ENCODE measurements at places on chromosomes 6 and 20.

DNA sequence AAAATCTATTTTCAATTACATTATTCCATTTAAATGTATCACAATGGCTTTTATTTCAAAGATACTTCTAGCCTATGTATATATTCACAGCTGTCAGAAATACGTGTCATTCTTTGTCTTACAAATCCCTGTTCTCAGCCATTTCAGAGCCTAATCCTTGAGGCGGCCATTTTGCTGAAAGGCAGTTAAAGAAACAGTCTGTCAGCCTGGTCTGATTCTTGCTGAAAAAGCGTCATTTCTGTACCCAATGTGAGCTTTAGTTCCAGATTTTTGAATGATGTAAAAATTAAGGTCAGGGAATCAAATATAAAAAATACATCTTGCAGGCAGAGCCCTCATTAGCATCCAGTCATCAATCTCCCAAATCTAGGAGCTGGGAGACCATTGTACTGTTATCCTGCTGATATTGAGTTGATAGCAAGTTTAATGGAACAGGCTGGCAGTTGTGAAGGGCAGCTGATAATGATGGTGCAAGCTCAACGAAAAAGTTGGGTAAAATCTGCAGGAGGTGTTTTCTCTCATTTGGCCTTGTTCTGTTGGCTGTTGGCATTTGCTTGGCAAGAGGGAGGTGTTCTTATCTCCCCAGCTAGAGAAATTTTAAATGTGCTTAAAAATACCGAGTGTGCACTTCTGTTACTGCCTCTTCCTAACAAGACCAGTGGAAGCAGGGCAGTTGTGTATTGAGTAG lies 314.8 kb downstream of the SOX4 start:
- DNase-seq, result no peak

GRCh38 chr20:53660078-53660909 lies 66.7 kb upstream of the ZNF217 start:
- DNase-seq, result peak; percentile 24

DNA sequence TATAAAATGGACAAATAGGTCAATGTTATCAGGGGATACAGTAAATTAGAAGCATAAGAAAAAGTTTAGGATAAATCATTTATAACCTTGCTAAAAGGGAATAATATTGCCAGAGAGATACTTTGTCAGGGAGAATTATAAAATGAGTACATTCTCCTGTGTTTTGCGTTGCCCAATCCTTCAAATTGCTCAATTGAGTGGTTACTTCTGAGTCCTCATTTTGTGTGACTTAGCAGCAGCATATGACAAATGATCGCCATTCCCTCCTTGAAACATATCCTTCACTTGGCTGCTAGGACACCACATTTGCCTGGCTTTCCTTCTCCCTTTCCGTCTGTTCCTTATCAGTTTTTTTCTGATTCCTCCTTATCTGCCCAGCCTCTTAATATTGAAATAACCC lies 106.7 kb upstream of the FLRT3 start:
- DNase-seq, result no peak

DNA sequence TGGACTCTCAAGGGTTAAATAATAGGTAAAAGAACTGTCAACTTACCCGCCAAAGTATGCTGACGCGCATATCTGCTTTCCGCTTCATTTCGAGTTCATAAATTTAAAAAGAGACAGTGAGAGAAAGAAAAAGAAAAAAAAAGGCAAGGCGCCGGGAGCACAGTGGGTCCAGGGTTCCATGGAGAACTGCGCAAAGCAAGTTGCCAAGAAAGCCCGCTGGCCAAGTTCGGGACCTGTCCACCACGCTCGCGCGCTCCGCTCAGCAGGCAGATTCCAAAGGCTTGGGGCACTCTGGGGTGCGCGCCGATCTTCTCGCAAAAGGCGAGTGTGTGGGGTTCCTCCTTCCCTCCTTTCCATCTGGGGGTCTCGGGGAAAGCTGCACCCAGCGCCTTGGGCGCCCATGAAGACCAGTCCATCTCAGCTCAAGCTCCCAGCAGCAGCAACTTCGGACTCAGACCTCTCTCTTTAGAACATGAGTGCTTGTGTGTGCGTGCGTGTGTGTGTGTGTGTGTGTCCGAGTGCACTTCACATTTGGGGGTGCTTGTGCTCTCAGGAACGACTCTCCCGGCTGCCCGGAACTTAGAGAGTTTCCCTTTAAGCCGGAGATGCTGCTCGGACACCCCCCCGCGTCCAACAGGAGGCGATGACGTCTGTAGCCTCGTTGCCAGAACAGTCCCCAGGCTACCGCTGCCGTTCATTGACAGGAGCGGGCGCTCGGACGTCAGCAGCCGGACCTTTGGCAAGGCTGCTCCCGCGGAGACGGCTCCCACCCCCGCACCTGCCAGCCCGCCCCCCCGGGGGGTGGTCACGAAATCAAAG lies 180.0 kb downstream of the TBXT start:
- no peak for DNase-seq

GRCh38 chr20:59121714-59122565 lies 41.7 kb upstream of the ZNF831 start:
- peak; percentile 71 for DNase-seq

DNA sequence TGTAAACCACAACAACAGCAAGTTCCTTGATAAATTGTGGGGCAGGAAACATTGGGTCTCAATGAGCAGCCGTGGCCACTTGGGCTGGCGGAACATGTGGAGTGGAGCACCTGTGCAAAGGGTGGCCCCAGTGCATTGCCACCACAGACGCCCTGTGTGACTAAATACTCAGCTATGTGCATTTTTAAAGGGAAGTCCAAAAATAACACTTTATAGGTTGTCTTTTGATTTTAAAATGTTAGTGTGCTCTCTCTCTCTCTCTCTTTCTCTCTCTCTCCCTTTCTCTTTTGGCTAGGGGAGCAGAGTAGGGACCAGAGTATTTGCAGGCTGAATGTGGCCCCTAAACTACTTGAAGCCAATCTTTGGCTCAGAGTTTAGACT lies 236.3 kb downstream of the BCAS1 start:
- no peak for DNase-seq

- no peak for DNase-seq
Measured at GRCh38 chr6:33661106-33661838, 40.1 kb downstream of the ITPR3 start.

DNA sequence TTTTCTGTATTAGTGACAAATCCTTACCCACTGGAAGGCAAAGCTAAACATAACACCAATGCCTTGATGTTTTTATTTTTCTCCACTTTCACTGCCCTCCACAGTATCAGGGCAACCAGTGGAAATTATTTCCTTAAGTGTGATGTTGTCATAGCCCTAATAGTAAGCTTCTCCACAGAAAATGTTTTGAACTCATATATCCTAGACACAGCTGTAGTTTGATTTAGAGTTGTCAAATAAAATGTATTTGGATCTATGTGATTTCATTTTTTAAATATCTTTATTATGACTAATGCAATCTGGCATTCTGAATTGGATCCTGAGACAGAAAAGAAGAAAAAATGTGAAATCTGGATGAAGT lies 70.9 kb upstream of the UFL1 start:
- DNase-seq, result no peak

DNA sequence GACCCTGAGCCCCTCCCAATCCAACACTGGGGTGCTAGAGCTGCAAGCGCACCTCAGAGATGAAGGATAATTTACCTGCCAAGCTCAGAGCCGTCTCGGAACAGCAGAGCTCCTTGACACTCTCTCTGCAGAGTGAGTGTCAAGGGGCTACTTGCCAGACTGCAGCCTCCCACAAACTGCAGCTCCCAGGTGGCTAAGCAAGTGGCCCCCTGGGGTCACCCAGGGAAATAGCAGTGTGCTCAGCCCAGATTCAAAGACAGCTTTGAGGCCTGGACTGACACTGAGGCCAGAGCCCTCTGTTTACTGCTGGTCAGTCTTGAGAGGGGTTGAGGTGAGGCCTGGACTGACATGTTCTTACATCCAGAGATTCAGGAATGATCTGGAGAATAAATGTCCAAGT lies 46.0 kb upstream of the GJA1 start:
- DNase-seq, result no peak

GRCh38 chr20:31475472-31476293 lies 595 bp downstream of the REM1 start:
- DNase-seq, result no peak

DNA sequence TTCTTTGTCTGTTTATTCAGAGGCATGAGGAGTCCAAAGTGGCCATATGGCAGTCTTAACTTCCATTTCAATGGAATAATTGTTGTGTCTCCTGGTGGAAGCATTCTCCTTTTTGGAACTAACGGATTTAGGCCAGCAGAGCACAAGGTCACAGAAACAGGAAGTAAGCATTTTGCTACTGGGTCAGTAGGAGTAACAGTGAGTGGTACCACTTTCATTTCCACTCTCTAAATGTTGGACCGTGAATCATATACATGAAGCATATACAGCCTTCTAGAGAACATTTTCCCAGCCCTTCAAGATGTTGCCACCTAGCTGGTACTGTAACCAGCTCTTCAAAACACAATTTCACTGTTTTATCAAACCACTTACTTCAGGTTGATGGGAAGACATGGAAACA lies 182.8 kb downstream of the EYS start:
- DNase-seq, result no peak

DNA sequence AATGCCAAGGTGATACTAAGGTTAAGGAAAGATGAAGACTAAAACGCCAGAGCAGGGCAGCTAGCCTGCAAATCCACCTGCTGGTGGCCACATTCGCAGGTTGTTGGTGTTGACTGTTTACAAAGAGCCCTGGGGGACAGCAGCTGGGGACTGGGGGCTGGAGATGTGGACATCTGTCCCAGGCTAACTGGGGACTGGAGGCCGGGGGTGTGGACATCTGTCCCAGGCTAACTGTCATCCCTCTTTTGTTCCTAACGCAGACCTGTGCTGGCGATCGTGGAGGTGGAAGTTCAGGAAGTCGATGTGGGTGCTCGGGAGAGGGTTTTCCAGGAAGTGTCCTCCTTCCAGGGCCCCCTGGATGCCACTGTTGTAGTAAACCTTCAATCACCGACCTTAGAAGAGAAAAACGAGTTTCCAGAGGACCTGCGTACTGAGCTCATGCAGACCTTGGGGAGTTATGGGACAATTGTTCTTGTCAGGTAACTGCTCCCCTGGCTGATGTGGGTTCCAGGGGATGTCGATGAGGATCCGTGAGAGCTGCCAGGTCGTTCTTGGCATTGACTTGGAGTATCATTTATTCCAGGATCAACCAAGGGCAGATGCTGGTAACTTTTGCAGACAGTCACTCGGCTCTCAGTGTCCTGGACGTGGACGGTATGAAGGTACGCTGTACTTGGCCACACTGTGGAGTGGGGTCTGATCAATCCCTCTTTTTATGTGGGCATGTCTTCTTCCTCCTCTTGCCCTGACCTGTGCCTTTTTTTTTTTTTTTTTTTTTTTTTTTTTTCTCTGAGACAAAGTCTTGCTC lies 87.0 kb downstream of the SERAC1 start:
- no peak for DNase-seq

DNA sequence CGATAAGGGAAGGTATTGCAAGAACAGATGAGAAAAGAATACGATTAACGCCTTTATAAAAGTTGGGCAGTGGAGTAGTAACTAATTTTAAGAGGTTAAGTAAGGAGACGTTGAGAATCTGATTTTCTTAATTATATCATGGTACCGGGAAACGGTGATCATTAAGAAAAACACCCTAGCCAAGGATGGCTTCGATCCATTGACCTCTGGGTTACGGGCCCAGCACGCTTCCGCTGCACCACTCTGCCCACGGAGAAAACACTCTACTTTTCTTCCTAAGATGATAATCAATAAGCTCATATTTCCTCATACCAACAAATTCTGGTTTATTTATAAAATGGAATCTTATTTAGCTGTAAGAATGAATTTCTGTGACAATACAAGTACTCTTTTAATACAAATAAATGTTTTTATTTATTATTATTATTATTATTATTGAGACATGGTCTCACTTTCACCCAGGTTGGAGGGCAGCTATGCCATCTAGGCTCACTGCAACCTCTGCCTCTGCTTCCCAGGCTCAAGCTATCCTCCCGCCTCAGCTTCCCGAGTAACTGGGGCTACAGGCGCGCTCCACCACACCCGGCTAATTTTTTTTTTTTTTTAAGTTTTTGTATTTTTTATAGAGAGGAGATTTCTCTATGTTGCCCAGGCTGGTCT lies 8.3 kb downstream of the POM121L2 start:
- DNase-seq, result no peak

- peak; percentile 71 for DNase-seq
Measured at GRCh38 chr6:33744001-33744848, 2.5 kb downstream of the IP6K3 start.

DNA sequence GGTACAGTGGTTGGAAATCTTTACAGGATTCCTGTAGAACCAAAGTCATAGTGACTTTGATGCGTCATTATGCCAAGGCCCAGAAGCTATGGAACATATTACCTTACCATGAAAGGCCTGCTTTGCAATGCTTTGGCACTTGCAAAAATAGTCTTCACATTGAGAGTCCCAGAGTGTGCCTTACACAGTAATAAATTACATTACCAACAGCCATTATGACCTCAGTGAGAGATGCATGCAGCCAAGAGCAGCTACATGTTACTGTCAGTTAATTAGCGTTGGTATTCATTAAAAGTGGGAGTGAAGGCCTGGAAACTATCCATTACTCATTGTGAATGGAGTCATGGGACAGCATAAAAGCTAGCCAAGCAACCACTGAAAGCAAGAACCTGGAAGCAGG lies 39.2 kb upstream of the HDDC2 start:
- DNase-seq, result no peak

DNA sequence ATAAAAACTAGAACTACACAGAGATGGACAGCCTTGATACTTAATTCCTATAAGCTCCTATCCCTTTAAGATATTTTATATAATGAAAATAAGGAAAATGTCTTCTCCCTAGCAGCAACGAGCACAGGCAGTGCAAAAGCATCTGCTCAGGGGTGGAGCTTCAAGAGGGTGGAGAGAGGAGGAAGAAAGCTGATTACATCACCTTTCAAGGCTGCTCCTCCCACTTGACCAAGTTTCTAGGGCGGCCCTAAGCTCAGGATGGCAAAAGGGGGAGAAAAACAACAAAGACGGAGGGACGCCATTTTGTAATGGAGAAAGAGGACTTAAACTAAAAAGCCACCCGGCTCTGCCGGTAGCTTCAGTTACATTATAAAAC lies 2.2 kb downstream of the PPP1R10 start:
- DNase-seq, result peak; percentile 94

Data from CD4-positive, alpha-beta T cell treated with Interleukin-15 for 4 hours (primary cell).